ENCODE measurements at places on chromosomes 2 and 18.
A peak's percentile ranks its signal among the peaks of the same experiment; 100 is the strongest.

- DNase-seq, result no peak
Observed at GRCh38 chr2:173280853-173281252, 73.8 kb upstream of the CDCA7 start.

DNA sequence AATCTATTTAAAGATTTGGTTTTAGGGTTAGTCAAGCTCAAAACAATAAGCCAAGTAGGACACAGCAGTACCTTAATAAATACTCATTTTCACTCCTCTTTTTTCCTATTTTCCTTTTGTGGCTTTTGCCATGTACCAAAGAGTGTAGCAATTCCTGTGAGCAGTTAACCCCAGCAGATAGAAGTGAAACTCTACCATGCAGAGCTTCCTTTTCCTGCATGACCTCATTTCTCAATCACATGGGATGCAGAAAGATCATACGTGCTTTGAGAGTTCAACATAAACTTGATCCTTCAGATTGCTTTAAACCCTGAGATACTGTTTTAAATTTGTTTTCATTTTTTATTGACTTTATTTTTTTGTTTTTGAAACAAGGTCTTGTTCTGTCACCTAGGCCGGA, 99.1 kb upstream of the ARHGAP15 start:
- DNase-seq, result no peak

DNA sequence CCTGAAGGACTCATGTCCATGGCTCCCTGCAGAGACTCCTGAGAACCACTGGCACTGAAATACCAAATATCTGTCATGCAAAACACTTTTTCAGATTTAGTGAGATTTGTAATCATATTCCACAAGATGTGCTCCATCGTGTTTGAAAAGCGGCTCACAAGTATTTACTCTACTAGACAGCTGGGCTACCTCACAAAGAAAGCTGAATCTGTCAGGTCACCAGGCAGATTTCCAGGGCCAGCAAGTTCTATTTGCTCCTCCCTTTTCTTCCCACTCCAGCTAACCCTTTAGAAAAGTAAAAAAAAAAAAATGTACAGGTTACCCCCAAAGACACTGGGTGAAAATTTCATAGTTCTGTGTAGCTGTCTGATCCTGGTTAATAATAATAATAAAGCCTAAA, 22.9 kb downstream of the WIPF1 start:
- peak; percentile 63 for DNase-seq

DNA sequence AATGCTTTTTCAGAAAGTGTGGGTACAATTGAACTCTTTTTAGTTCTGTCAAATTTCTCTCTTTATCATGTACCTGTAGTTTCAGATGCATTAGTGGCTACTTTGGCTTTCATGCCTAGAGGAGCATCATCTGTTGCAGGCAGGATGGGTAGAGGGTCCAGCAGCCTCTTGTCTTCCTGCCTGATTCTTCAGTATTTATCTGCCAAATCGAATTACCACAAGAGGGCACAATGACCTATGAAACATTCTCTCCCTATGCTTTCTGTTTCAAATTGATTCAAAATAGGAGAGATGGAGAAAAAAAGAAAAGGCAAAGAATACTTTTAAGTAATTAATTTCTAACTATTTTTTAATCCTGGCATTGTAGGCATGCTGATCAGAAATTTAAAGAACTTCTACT, 477.2 kb downstream of the TRIB2 start:
- DNase-seq, result peak; percentile 59

DNA sequence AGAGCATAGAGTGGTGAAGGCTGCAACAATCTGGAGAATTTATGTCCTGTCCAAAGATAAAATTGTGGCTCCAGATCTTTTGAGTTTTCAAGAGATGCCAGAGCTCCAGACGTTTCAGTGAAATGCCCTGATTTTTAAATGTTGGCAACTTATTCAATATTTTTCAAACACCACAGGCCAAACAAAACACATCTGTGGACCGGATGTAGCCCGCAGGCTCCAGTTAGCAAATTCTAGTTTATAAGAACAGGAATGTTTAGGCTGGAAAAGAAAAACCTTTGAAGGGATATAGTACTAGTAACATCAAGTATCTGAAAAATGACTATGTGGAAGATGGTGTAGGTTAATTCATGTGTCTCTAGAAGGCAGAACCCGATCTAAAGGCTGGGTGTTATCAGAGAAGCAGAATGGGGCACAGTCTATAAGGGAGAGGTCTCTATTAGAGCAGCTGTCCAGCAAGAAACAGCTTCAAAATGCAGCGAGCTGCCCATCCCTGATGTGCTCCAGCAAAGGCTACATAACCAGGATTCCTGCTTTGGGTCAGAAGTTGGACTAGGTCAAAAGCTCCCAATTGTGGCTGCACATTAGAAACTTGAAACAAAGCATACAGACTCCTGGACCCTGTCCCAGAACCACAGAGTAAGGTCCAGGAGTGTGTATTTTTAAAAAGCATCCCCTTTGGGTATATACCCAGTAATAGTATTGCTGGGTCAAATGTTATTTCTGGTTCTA, 105.9 kb downstream of the ANKRD44 start:
- DNase-seq, result no peak

- DNase-seq, result no peak
Observed at GRCh38 chr2:209875270-209875669, 103.6 kb downstream of the UNC80 start.

DNA sequence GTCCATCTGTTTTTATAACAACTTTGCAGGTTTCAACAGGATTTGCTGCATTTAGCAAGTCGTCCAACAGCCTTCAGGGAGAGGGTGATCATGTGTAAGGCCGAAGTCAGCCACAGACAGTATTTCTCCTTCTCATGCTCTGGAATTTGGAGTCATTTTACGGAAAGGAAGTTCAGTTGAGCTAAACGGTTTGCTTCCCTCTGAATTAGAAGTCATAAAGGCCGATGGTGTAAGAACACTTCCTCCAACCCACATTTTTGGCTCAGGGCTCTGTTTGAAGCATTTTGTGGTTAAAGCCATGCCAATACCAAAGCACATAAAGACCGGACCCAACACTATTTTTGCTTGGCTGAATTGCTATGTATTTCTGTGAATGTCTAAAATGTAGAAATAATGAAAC, 129.5 kb downstream of the TMEM182 start:
- DNase-seq, result no peak

- DNase-seq, result no peak
Observed at GRCh38 chr2:16625201-16625729, 40.4 kb downstream of the CYRIA start.

- no peak for DNase-seq
Observed at GRCh38 chr18:76545433-76546087, 50.5 kb upstream of the ZNF516 start.

DNA sequence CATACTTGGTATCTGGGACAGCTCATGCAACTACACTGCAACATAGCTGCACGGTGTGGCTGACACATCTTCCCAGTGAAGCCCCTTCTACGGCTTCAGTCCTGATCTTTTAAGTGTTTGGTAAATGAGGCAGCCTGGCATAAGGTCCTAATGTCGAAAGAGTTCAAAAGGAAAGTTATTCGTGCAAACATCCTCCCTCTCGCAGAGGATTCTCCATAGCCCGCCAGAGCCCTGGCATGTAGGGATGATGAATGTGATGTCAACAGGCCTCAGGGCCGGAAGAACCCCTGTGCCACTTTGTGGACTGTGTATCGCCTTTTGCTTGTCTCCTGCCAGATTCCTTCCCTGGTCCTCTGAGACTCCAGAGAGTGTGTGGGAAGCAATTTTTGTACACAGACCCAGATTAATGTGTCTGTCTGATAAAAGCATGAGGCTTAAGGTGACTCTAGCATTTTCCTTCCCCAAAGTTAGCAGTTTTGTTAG, 88.5 kb downstream of the SOCS6 start:
- DNase-seq, result no peak

DNA sequence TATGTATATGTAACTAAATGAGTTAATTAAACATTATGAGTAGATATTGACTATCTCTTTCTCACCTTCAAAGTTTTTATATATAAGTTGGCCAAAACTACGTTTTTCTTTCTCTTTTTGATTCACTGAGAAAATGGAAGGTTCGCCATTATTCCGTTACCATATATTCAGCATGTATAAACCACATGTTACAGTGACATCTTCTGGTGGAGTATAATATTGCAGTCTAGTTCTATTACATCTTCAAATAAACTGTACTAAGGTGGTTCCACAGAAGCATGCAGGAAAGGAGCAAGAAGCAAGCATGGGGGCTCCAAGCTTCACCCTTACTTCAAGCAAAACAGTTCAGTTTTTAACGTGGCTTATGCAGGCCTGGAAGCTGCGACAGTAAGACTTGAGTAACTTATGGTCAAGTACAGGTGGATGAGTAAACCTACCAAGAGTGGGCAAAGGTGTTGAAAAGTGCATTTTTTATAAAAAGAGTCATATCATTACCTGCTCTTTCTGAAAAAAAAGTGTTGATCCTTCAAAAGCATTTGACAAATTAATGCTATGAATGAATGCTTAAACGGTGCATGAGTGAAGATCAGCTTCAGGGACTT, 129.8 kb upstream of the RAB6C start:
- DNase-seq, result peak; percentile 80

DNA sequence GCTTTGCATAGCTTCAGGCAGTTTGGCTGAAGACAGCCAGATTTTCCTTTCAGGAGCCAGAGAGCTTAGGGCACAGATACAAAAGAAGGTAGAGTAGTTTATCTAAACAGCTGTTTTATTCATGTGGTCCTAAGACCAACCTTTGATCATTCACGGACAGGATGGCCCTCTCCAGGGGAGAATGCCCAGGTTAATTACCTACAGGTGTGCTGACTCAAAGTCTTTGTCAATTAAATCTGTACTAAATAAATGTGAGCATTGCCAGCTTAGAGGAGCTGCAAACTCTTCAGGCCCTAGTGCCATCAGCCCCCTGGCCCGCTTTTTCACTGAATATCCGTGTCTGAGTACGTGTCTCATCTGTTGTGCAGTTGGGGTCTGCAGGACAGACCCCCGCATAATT, 554.7 kb downstream of the NUP35 start:
- DNase-seq, result no peak

DNA sequence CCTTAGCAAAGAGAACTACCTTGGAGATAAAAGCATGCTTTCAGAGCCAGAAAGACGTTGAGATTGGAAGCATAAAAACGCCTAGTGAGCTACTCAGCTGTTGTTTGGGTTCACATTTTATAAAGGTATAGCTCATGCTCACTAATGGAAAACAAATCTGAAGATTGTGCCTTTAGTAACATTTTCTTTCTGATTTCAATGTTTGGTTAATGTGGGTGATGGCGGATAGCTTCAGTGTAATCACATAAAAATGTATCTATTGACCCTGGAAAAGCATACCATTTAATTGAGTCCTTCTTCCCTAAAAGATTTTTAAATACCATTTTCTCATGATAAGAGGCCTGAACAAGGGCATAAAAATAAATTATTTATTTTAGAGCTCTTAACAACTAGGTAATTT, 73.4 kb downstream of the DTNA start:
- DNase-seq, result no peak

- no peak for DNase-seq
Observed at GRCh38 chr18:9055626-9056025, 46.9 kb upstream of the NDUFV2 start.

DNA sequence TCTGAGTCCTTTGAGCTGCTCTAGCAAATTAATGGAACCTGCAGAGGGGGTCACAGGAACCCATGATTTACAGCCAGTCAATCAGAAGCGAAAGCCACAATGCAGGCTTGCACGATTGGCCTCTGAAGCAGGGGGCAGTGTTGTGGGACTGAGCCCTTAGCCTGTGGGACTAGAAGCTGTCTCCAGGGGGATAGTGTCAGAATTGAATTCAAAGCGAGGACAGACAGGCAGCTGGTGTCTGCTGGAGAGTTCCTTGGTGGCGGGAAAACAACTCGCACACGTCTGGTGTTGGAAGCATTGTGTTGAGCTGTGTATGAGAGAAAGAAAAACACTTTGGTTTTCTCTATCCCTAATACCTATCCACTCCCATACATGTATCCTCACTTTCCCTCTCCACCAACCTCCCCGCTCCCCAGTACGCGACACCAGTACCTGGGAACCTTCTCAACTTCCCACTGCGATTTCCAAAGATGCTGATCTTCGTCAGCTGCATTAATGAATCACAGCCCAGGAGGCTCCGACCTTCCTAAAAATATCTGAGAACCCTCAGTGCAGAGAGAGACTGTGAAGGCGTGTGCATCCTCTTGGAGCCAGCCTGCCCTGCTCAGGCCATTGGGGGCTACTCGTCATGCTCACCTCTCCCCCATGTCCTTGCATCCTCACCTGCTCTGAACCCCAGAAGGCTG, 88.2 kb downstream of the HS1BP3 start:
- peak; percentile 35 for DNase-seq

GRCh38 chr2:171319164-171319810, 114.5 kb downstream of the METTL8 start:
- no peak for DNase-seq

GRCh38 chr2:128236491-128237035, 82.1 kb downstream of the HS6ST1 start:
- no peak for DNase-seq

DNA sequence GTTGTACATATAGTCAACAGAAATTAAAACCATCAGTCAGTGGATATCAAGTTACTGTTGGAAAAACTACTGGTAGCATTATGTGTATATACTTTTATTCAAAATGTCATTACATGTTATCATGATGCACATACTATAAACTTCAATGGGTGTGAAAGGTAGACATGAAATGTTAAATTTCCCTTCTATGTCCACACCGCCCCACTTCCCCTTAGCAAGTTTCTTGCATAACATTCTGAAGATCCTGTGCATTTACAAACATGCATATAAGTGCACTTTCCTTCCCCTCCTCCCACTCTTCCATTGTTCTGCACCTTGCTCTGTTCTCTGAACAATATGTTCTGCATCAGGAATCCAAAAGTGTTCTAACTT, 16.6 kb upstream of the HK2 start:
- no peak for DNase-seq

DNA sequence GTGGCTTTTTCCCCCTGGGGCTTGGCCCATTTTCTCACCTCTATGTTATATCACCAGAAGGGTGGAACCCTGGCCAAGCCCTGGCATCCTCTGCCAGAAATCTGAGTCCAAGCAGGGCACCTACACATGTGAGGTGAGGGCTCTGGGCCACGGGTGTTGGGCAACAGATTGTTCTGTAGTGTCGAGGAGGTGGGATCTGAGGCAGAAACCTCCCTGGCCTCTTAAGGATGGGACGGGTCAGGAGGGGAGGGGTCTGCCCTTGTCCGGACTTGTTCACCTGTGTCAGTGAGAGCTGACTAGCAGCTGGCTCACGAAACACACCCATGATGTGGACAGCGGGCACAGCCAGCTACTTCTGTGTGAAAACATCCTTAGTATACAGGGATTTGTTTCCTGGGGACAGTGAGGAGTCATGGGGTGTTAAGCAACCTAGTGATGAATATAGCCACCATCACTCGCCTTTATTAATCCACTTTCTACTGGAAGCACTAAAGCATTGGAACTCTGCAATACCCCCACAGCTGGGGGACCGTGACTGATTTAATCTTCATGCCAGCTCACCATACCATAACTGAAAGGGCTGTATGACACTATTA, 35.6 kb downstream of the EPAS1 start:
- no peak for DNase-seq

GRCh38 chr2:79235135-79235534, 75.6 kb upstream of the REG3A start:
- DNase-seq, result no peak

Measured in NCI-H2171 treated with DMSO at 0.1 percent for 48 hours (cell line).